ENCODE measurements at places on chromosomes 1 and 21.

GRCh38 chr1:27821761-27822315 is 8.7 kb upstream of the PPP1R8 start:
- no peak for DNase-seq

GRCh38 chr1:183270541-183271141 is 84.6 kb downstream of the LAMC2 start:
- no peak for DNase-seq

DNA sequence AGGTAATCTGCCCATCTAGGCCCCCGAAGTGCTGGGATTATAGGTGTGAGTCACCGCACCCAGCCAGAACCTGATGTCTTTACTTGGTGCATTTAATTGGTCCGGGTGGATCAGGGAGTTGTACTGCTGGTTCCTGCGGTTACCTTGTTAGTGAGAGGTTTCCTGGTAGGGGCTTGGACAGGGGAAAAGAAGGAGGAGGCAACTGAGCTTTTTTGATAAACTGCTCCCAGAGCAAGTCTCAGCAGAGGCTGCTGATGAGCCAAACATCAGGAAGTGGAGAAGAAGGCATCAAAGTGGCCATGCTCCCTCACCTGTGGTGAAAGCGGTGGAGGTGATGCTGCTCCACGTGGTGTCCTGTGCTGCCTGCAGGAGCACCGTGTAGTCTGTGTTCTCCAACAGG is 161.5 kb upstream of the KIAA0040 start:
- DNase-seq: no peak

DNA sequence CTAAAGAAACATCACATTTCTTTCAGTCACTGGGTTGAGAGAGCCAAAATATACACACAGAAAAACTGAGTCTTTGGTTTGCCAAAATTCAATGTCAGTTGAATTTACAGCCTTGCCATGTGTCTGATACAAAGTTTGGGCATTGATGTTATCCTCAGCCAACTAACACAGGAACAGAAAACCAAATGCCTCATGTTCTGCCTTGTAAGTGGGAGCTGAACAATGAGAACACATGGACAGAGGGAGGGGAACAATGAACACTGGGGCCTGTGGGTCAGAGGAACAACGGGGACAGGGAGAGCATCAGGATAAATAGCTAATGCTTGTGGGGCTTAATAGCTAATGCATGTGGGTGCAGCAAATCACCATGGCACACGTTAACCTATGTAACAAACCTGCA is 39.6 kb upstream of the C21orf91 start:
- DNase-seq: no peak

DNA sequence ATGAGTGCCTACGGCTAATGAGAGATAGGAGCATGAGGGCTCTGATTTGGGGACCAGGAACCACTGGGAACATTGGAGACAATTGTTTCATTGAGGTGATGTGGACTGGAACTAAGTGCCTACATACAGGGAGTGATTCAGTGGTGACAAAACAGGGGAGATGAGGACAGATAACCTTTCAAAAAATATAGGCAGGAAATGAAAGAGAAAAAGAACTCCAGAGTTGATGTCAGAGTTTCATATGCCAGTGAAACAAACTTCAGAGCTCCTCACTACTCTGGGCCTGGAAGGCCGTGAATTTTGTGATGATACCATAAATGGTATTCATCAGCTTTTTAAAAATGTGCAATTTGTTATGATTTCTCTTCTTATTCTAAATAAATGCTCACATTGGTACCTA is 39.3 kb downstream of the FASLG start:
- no peak for DNase-seq

- DNase-seq: no peak
These were observed 4.4 kb downstream of the LCE2C start for GRCh38 chr1:152679459-152679858.

DNA sequence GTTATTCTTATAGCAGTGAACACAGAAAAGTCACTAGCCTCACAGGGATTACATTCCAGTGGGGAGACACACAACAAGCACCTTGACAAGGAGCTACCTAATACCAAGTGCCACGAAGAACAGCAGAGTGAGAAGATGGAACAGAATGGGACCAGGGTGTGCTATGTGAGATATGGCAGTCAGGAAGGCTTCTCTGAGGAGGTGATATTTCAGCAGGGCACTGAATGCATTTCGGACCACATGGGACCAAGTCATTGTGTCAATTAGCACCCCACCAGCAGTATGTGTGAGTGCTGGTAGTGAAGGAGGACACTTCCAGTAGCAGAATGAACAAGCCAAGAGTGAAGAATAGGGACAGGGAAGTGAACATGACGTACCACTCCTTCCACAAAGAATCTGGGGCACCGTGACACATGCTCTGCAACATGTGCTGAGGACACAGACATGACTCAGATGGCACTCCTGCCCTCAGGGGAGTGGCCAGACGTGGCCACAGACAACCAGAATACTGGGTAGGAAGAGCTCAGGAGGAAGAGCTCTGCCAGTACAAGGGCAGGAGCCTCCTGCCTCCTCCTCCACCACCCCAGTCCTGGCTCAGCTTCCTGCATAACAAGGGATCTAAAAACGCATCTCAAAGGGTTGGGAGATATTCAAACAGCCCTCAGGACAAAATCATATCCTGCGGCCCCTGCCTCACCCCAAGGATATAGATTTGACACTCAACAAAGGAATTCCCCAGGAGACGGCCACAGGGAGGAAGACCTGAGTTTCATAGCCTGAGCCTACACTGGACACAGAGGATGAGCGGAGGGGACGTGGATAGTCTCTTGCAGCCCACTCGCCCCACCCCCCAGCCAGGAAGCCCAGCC is 102.5 kb downstream of the TRABD2B start:
- DNase-seq: no peak

All from right lung (tissue), 10 donors.